Frontal cortex (tissue), 4 donors: ENCODE measurements at places on chromosomes 7 and 10. TPM values are rescaled to one million over a fixed set of nuclear protein-coding genes. Genes with fewer than 3 reads are reported as not detected.

The CPXM2 gene
- total RNA-seq: under 0.01 TPM

The ADAM12 gene
- 2.9 TPM for total RNA-seq

The TET1 gene
- total RNA-seq: 39.9 TPM

The DLX5 gene
- total RNA-seq: 2.9 TPM

The TEX47 gene
- not detected for total RNA-seq

The PNPLA8 gene
- 85.6 TPM for total RNA-seq

The HOXA1 gene
- total RNA-seq: not detected

The NEUROD6 gene
- 653 TPM for total RNA-seq

The FRMPD2 gene
- total RNA-seq: 3.3 TPM

The PRPS1L1 gene
- not detected for total RNA-seq

The LLCFC1 gene
- not detected for total RNA-seq
